ENCODE measurements at places on chromosomes 2 and 18.

GRCh38 chr2:36812196-36812595 is 115.7 kb downstream of the VIT start:
- no peak for DNase-seq

DNA sequence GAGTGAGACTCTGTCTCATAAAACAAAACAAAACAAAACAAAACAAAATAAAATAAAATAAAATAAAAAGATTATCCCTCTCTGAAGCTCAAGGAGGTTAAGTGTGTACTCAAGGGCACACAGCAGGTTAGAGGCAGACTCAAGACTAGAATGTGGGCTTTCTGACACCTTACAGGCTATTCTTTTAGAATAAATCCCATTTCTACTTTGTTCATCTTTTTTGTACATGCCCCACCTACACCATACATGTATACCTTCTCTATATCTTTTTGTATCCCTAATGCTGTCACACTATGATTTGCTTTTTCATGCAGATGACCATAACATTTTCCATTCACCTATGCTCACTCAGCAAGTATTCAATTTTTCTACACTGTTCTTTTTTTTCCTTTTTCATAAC is 2.6 kb downstream of the IL1B start:
- no peak for DNase-seq

GRCh38 chr2:53969968-53970723 is 647 bp downstream of the PSME4 start:
- peak; percentile 23 for DNase-seq

- no peak for DNase-seq
Observed at GRCh38 chr2:171227066-171227782, 66.5 kb upstream of the TLK1 start.

- DNase-seq = no peak
Observed at GRCh38 chr2:42897358-42897757, 105.0 kb upstream of the HAAO start.

DNA sequence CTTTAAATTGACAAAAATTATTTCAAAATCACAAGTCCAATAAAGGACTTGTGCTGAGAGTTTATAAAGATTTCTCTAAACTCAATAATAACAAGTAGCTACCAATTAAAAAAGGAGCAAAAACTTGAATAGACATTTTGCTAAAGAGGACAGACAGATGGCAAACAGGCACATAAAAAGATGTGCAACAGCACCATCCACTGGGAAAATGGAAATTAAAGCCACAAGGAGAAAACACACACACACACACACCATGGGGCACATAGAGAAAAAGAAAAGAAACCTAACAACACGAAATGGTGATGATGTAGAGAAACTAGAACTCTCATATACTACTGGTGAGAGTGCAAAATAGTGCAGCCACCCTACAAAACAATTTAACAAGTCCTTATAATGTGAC is 12.6 kb upstream of the SLC9A4 start:
- DNase-seq = no peak

DNA sequence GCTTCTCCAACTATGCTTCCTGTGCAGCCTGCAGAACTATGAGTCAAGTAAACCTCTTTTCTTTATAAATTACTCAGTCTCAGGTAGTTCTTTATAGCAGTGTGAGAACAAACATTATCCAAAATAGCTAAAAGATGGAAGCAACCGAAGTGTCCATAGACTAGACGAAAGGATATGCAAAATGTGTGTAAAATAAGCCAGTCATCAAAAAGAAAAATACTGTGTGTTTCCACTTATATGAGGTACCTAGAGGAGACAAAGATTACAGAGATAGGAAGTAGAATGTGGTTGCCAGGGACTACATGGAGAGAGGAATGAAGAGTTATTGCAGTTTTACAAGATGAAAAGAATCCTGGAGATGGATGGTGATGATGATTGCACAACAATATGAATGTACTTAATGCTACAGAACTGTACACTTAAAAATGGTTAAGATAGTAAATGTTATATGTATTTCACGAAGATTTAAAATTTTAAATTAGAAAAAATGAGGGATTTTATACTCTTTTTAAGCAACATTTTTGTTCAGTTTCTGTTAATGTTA is 99.3 kb upstream of the FN1 start:
- DNase-seq = no peak

GRCh38 chr2:203022751-203023150 is 8.1 kb downstream of the NBEAL1 start:
- no peak for DNase-seq

DNA sequence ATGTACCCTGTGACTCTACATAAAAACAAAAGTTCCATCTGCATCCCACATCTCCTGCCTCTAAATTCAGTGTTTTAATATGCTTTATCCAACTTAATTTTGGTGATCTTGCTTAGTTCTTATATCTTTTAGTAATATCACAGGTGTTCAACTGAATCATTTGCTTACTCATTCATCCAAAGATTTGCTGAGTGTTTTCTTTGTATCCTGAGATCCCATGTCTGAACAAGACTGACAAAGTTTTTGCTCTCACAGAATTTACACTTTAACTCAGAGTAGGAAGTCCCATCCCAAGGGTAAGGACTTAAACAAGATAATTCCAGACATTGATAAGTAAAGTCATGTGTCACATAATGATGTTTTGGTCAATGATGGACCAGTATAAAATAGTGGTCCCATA is 87.0 kb downstream of the FSIP2 start:
- no peak for DNase-seq

- DNase-seq = no peak
Observed at GRCh38 chr2:235757212-235757611, 263.4 kb downstream of the AGAP1 start.

DNA sequence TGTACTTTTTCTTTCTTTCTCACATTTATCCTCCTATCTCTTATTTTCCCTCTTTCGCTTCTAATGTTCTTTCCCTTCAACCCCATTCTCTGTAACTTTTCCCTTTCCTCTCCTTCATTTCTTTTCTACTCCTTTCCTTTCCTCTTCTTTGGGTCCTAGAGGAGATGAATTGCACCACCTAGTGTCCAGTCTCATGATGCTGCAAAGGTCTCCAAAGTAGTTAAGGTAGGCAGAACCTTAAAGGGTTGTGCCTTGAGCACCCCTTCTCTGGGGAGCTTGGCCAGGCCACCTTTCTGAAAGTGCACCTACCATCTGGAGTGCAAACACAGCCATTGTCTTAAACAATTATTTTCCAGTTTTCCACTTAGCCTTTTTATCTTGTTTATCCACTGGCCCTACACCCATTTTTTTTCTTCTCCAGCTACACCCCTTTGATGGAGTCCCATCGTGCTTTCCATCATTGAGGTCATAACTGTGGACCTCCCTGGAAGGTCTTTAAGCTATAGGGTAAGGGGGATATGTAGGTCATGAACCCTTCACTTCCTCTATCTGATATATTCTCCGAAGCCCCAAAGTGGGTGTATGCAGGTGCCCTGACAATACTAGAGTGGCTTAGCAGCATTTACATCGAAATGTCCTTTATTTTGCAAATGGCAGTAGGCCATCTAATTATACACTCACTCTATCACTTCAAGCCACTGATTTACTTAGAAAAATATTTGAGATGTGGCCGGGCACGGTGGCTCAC is 155.9 kb downstream of the ESCO1 start:
- DNase-seq = no peak

DNA sequence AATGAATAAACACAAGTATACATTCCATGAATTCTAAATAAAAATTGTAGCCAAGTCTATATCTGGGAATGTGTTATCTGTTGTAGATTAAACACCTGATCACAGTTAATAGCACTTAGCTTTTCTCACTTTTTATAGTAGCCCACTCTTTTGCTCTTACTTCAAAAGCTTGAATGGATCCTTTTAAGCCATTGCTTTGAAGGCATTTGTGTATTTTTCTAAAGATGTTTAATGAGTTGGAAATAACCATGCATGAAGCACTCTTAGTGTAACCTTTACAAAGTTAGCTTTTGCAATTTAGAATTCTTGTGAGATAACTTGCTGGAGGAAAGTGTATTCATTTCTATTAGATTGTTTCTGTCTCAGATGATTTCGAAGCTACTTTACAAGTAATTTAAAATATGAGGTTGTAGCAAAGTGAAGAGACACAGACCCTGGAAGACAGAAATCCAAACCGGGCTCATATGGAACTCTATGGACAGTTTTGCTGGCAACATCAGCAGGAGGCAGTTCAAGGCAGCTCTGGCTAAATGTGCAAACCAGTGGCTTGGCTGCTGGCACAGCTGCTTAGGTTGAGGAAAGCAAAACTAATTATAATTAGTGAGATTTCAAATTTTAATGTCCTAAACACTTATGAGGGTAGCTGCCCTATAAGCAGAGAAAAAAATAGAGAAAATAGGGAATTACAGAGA is 469.8 kb upstream of the ZEB2 start:
- no peak for DNase-seq

GRCh38 chr2:168970711-168971233 is 60.4 kb downstream of the ABCB11 start:
- DNase-seq = no peak

DNA sequence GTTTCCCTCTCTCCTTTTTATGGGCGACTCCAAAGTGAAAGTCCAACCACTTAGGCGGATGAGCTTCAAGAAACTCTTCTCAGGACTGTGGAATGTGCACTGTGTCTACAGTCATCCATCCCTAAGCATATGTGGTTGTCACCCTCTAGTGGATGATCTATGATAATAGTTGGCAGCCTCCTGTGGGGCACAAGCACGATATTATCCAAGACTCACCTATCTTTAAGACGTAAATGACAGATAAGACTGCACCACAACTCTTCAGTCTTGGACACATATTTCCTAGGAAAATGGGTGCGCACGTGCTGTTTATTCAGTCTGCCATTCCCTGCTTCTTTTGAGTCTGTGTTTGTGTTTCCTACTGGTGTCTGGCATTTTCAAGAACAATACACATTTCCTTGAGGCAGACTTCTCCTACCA is 145.5 kb upstream of the CTAGE1 start:
- DNase-seq = no peak

DNA sequence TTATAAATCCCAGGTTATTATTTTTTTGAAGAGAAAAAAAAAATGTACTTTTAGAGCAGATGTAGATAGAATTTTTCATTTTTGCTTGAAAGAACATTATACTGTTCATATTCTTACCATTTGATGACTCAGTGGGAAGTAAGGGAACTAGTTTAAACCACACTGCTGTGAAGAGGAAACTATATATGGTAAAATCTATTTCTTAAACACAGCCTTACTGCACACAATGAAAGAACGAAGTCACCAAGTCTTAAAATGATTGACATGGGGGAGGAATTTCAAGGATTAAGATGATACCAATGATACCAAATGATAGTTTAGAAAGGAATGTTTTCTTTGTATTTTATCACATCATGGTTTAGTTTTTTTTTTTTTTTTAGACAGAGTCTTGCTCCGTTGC is 5.0 kb downstream of the ACTR2 start:
- DNase-seq = no peak

DNA sequence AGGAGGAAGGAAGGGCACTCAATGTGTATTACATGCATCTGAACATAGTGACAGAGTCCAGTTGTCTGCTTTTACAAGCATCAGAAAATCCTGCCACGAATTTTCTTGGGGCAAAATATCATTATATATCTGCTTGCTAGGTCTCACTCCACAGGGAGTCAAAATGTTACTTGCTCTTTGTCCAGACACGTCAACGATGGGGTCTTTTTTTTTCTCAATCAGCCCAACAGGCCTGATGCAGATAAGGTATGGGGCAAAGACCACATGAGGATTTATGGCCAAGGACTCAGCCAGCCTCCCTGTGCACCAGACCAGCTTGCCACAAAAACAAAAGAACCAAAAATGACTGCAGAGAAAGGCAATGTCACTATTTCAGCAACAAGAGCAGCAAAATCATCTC is 323.4 kb upstream of the PKDCC start:
- DNase-seq = no peak

GRCh38 chr2:229087843-229088516 is 183.1 kb downstream of the PID1 start:
- no peak for DNase-seq

GRCh38 chr18:34835466-34835865 is 125.4 kb downstream of the DTNA start:
- no peak for DNase-seq

DNA sequence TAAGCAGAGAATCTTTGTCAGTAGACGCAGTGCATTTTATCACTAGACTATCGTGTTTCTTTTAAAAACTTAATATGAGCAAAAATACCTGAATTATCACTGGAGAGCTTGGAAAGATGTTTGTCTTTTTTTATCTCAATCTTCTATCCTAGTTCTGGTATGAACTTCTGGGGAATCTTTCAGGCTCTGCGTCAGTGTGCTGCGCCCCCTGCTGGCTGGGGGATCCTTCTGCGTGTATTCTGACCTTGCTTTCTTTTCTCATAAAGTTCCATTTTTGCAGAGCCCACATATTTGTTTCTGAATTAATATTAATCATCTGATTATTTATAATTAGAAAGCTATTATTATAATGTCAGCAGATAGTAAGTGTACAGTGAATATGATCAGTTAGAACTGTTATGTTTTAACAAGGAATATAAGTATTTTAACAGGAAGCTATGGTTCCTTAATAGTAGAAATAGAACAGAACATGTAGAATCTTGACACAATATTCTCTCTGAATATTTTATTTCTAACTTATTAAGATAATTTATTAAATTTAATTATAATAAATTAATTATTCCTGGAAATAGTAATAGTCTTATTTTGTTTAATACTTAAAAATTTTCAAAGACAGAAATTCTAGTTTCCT is 945.0 kb upstream of the CRIM1 start:
- peak; percentile 26 for DNase-seq

- no peak for DNase-seq
Observed at GRCh38 chr18:3183103-3183717, 36.6 kb downstream of the MYOM1 start.

GRCh38 chr18:61738488-61738887 is 154.3 kb downstream of the RNF152 start:
- no peak for DNase-seq

DNA sequence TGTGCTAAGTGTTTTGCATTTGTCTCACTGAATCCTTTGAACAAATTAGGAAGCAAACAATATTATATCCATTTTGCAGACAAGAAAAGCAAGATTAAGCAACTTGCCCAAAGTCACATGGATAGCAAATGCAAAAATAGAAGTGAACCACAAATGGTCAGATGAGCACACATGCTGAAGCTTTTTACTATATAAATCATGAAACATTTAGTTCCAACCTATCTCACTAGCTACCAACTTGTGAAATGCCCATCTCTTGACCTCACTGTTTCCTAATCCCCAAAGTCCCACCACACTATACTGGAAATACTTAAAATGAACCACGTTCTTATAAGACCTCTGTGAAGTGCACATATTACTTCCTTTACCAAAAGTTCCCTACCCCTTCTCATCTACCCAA is 380.5 kb downstream of the ERBB4 start:
- DNase-seq = no peak

GRCh38 chr2:102033031-102033749 is 41.4 kb downstream of the IL1R2 start:
- no peak for DNase-seq

- DNase-seq = no peak
Observed at GRCh38 chr2:171852366-171852888, 41.6 kb downstream of the SLC25A12 start.

All from activated CD8-positive, alpha-beta memory T cell treated with anti-CD3 and anti-CD28 coated beads, Interleukin-2, amount 50 U/mL, for 4 hours (primary cell).